CMK (cell line): ENCODE measurements at places on chromosomes 7 and 10.

DNA sequence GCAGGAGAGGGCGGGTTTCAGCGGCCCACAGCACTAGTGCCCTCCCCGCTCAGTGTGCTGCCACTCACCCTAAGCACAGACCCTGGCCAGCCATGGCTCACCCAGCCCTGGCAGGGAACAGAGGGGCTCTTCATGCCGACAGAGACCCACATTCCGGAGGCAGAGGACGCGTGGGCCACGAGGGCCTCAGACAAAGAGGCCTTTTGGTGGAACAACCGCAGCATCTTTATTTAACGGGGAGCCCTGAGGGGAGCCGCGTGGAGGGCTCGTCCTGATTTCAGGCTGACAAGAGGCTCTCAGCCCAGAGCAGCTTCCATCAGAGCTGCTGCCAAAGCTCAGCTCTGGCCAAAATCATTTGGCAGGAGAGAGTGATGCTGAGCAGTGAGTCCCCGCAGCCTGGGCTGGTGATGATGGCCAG, 127.8 kb downstream of the SH3PXD2A start:
- no peak for DNase-seq

DNA sequence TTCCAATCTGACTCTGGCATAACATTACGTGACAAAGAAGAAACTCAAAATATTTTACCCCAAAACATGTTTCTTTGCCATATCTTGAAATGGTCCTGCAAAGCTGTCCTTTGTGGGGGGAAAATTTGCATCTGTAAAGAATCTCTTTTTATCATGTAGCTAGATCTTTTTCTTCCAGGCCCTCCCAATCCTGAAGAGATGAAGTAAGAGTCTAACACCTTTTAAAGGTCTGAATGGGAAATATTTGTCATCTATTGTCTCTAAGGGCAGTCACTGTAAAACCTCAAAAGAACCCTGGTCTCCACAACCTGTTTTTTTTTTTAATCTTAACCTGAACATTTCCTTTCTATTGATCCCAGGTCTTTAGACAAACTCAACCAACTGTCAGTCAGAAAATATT, 8.6 kb downstream of the OR2AE1 start:
- no peak for DNase-seq

DNA sequence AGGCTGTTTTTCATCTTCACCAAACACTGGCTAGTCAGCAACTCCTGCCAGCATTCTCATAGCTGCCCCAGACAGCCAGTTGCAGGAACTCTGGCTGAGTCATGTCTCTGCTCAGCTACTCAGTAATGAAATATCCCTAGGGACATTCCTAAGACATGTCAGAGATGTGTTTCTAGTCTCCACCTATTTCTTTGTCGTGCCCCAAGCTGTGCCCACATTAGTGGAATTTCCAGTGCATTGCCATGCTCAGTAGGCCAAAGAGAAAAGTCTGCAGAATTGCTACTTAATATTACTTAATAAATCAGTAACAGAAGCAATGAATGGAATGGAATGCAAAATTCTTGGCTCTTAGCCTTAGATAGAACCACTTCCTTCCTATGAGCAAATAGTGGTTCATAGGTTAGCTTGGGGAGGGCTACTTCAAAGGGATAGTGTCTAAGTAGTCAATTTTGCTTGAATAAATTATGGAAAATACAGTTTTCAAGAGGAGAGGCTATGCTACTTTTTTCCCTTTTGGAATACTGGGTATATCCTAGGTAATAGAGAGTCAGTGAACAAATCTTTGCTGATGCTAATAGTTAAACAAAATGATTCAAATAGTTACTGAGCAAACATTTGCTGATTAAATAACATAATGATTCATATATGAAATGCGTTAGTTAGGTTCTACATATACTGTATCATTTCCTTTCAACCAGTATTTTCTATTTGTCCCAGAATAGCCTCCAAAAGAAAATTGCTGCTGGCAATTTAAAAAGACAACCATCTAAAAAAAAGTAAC, 23.6 kb upstream of the SEMA3C start:
- DNase-seq: no peak

GRCh38 chr7:90896458-90896857, 300.3 kb downstream of the CDK14 start:
- DNase-seq: no peak
